Breast epithelium (tissue), 4 donors: ENCODE measurements at places on chromosomes 5 and 9. TPM values are rescaled to one million over a fixed set of nuclear protein-coding genes. Genes with fewer than 3 reads are reported as not detected.
A peak's percentile ranks its signal among the peaks of the same experiment; 100 is the strongest.

Gene SLC6A7
- 0.15 TPM for total RNA-seq

GRCh38 chr5:141402553-141403243 lies at the start of gene PCDHGA9:
TSS of gene PCDHGA9 (plus strand) at chr5:141402778. CDS start at chr5:141402953, 175 bp downstream.
- no peaks in the 10 kb centered on the region for H3K36me3 ChIP-seq
- H3K4me3 ChIP-seq = peak within 1 kb of the TSS; percentile 27
- no peaks in the 10 kb centered on the region for H3K4me1 ChIP-seq
- no peak for DNase-seq
- no peaks in the 10 kb centered on the region for H3K27me3 ChIP-seq

- no peaks in the 10 kb centered on the region for H3K4me1 ChIP-seq
- peak; percentile 50 for DNase-seq
- H3K27ac ChIP-seq = no peak within 1 kb of the TSS
- H3K36me3 ChIP-seq = no peaks in the 10 kb centered on the region
- H3K27me3 ChIP-seq = no peaks in the 10 kb centered on the region
- peak within 1 kb of the TSS; percentile 72 for H3K4me3 ChIP-seq
Observed at GRCh38 chr9:135087489-135087792, at the start of gene OLFM1. TSS of gene OLFM1 (plus strand) at chr9:135087668. CDS start at chr9:135087990, 322 bp downstream.

GRCh38 chr5:83721953-83722901 lies 1.6 kb upstream of the HAPLN1 start:
- no peaks in the 10 kb centered on the region for H3K36me3 ChIP-seq
- H3K4me3 ChIP-seq = peak overlapping the region; percentile 44
- no peak overlapping the region for H3K27ac ChIP-seq
- no peaks in the 10 kb centered on the region for H3K4me1 ChIP-seq

Gene RETREG1
- total RNA-seq = 51.5 TPM

Gene LYRM7
- 20.3 TPM for total RNA-seq

DNA sequence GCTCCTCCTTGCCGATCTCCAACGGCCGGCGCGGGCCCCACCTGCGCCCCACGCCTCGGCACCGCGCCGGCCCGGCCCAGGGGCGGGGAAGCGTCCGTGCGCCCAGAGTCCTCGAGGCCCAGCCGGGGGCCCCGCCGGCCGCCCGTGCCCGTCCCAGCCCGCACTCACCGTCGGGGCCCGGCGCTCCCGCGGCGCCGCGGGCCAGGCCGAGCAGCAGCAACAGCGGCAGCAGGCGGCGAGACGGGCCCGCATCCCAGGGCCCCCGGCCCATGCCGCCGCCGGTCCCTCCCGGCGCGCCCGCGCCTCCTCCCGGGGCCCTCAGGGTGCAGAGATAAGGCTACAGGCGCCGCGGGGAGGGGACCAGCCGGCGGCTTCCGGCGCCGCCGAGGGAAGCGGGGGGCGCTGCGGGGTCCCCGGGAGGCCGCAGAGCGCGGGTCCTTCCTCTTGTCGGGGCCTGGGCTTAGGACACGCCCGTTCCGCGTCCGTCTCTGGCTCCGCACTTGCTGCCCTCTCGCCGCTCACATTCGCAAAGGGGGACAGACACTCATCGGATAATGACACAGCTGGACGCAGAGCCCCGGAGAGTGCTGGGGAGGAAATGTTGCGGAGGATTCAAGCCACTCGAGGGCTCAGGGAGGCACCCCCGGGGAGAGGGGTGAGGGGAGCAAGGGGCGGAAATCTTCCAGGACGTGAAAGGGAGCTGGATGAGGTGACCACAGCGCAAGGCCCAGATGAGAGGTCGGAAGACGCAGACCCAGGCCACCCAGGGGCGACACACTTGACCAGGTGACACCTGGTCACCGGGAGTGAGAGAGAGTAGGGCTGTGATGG lies at the start of gene SUSD1:
TSS of gene SUSD1 (minus strand) at position 333 of the 831 bp plus-strand sequence. CDS start at position 271, 62 bp downstream.
- H3K27ac ChIP-seq = peak within 1 kb of the TSS; percentile 52
- H3K36me3 ChIP-seq = no peaks in the 10 kb centered on the region
- H3K4me1 ChIP-seq = no peaks in the 10 kb centered on the region
- no peaks in the 10 kb centered on the region for H3K27me3 ChIP-seq
- DNase-seq = no peak
- H3K4me3 ChIP-seq = peak within 1 kb of the TSS; percentile 58

DNA sequence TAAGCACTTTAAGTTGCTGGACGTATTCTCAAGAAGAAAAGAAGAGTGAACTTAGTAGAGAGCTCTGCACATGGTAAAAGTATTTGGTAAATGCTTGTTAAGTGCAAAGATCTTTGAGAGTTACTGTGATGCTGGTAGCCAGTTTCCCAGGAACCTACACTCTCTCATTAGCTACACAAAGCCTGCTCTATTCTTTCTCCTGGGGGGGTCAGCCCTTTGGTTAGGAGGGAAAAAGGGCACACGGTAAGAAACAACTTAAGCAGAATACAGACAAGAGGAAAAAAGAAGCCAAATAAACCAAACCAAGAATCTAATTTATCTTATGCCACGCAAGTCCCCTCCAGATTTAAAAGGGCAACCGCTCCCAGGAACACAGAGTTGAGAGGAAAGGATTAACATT lies 1100.1 kb upstream of the CDH10 start:
- no peaks in the 10 kb centered on the region for H3K4me1 ChIP-seq
- no peaks in the 10 kb centered on the region for H3K27me3 ChIP-seq
- H3K36me3 ChIP-seq = no peaks in the 10 kb centered on the region
- no peak overlapping the region for H3K27ac ChIP-seq
- no peak for DNase-seq
